ENCODE measurements at places on chromosomes 3 and 15.

GRCh38 chr3:174023421-174023820 is 625.9 kb downstream of the NLGN1 start:
- no peak for DNase-seq

- no peak for DNase-seq
Observed at GRCh38 chr15:33064878-33065277, 129.6 kb downstream of the FMN1 start.

DNA sequence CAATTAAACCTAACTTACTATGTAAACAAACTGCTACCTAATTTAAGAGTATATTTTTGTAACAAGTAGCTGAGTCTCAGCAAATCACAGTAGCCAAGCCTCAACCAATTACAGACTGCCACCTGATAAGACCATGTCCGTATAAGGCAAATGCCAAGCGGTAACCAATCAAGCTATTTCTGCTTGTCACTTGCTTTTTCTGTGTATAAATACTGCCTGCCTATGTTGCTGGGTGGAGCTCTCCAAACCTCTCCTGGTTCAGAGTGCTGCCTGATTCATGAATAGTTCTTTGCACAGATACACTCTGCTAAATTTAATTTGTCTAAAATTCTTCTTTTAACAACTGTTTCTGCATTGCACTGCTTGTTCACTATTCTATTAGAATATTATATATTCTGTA is 42.6 kb downstream of the ZNF148 start:
- no peak for DNase-seq

DNA sequence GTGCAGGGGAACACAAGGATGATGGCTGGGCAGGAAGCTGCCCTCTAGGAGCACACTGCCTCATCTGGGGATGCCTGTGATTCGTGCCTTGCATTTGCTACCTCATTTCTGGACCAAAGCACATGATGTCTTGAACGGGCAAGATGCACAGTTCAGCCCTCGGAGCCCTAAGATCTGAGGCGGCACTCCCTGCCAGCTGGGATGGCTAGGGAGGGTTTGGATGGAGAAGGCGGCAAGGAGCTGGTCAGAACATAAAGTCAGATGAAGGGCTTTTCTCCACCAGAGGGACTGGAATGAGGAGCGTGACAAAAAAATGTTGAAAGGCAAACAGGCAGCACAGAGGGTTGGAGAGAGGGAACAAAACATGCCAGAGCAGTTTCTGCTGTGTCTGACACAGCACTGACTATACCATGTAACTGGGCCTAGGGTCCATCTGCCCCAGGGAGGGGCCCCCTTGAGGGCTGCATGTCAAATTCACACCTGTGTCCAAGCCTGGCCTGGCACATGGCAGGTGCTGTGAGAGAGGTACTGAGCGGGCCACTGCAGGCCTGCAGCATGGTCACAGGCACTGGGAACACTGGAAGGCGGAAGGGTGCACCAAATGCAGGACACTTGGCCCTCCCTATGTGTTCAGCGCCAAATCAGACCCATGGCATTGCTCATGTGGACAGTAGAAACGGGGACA is 21.7 kb downstream of the TMEM43 start:
- no peak for DNase-seq

DNA sequence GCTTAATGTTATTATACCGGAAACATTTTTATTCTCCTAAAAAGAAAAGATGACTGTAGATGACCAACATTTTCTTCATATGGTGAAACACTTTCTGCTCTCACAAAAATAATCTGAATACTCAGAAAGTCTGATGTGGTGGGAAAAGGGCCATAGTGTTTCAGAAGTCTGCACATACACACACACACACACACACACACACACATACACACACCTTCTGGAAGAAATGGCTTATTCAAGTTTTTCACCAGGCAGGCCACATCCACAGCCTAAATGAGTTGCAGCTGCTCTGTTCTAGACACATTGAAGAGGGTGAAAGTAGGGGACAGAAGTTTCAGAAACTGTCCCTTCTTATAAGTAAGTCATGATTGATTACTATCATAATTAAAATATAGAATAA is 220.0 kb downstream of the ZMAT3 start:
- DNase-seq = no peak

GRCh38 chr15:25178835-25179672 is 224.3 kb downstream of the SNRPN start:
- DNase-seq = no peak

- DNase-seq = no peak
Observed at GRCh38 chr3:9246189-9246588, 3.3 kb downstream of the SRGAP3 start.

GRCh38 chr15:65071381-65071811 is 3.6 kb upstream of the RASL12 start:
- no peak for DNase-seq

- DNase-seq = no peak
Observed at GRCh38 chr15:51757450-51757849, 6.1 kb downstream of the TMOD2 start.

Measured in Caki2 (cell line).